ENCODE measurements at places on chromosomes 3 and 15. TPM values are rescaled to one million over a fixed set of nuclear protein-coding genes. Genes with fewer than 3 reads are reported as not detected.
A peak's percentile ranks its signal among the peaks of the same experiment; 100 is the strongest.

GRCh38 chr3:141959589-141960554 is 83.4 kb downstream of the ATP1B3 start:
- H3K4me1 ChIP-seq = peaks cover 2% of the 10 kb centered on the region
- no peak for DNase-seq
- H3K27me3 ChIP-seq = no peaks in the 10 kb centered on the region
- no peak overlapping the region for H3K4me3 ChIP-seq

GRCh38 chr3:32430900-32431299 is 39.2 kb downstream of the CMTM7 start:
- no peaks in the 10 kb centered on the region for H3K27me3 ChIP-seq
- DNase-seq = no peak
- peak overlapping the region; percentile 96 for H3K27ac ChIP-seq
- H3K4me1 ChIP-seq = peaks cover 77% of the 10 kb centered on the region
- H3K4me3 ChIP-seq = no peak overlapping the region
- no peaks in the 10 kb centered on the region for H3K36me3 ChIP-seq

CORO2B gene
- 0.09 TPM for total RNA-seq

TUSC7 gene
- total RNA-seq = not detected

GLDN gene
- not detected for total RNA-seq

DNA sequence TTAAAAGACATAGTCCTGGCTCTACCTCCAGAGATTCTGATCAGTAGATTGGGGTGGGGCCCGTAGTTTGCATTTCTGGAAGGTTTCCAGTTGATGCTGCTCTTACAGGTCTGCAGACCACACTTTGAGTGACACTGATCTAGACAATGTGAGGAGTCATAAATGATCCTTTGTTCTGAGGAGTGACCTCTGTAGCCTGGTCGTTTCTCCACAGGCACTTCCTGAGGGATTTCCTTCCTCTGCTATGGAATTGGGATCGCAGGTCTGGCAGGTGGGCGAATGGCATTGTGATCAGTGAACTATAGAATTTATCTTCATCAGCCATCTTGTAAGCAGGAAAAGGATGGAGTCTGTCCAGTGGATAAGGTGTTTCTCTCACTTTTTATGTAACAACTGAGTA is 5.5 kb downstream of the GFM1 start:
- peaks cover 4% of the 10 kb centered on the region for H3K4me1 ChIP-seq
- H3K27ac ChIP-seq = no peak overlapping the region
- H3K27me3 ChIP-seq = no peaks in the 10 kb centered on the region
- H3K36me3 ChIP-seq = no peaks in the 10 kb centered on the region
- H3K4me3 ChIP-seq = no peak overlapping the region
- DNase-seq = no peak

- H3K27me3 ChIP-seq = no peaks in the 10 kb centered on the region
- no peak for DNase-seq
- H3K4me1 ChIP-seq = peaks cover 3% of the 10 kb centered on the region
- H3K4me3 ChIP-seq = no peak overlapping the region
- no peak overlapping the region for H3K27ac ChIP-seq
Measured at GRCh38 chr3:113769551-113769950, 22.7 kb downstream of the ATP6V1A start.
